ENCODE measurements at places on chromosomes 11 and 22.

- no peak for DNase-seq
These were observed 16.4 kb upstream of the MMP7 start for GRCh38 chr11:102546923-102547471.

DNA sequence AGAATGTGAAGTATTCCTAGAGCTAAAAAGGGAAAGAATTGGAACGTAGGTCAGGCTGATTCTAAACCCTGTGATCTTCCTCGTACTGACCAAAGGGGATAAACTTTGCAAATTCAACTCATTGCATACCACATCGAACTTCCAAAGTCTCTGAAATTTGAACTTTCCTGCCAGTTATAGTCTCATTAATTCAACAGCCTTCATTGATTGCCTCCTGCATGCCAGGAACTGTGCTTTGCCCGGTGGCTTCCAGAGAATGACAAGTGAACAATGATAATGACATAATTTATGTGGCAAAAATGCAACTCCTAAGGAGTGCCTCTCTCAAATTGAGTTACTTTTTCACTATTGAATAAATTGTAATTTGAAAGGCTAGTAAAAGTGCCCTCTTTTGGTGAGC lies 107.7 kb upstream of the LDLRAD3 start:
- no peak for DNase-seq

GRCh38 chr11:76831686-76832310 lies 28.9 kb upstream of the ACER3 start:
- no peak for DNase-seq

DNA sequence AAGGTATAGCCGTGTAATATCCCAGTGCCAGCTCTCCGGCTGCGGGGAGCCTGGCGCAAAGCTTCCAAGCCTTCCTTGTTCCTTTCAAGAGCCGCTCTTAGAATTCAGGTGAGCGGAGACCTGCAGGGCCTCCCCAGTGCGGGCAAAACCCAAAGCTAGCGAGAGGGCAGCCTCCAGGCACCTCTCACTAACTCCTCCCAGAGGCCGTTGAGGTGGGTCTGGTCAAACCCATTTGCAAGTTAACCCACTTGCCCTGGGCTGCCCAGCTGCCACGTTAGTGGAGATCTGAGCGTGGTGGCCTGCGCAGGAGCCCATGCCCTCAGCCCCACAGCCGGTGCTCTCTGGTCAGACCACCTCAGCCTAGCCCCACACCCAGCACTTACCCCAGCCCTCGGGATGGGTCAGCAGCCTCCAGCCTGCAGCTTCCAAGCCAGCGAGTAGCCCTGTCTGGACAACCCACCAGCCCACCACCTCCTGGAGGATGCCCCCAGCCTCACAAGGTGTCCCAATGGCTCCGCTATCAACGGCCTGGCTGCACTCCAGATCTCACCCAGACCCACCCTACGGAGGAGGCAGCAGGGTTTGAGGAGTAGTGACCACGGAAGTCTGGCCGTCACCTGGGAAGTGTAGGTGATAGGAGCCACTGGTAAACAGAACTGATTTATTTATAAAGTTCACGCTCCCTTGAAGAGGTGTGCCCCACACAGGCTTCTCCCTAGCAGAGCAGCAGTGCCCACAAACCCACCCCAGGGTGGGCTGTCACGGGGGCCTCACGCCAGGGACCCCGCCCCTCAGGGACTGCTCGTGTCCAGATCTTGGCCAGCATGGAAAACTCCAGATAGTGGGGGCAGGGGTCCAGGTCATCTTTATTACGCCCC lies 2.3 kb downstream of the ASCL2 start:
- no peak for DNase-seq

- DNase-seq, result no peak
These were observed 15.5 kb downstream of the NTM start for GRCh38 chr11:131385763-131386390.

- no peak for DNase-seq
These were observed 245.7 kb upstream of the CTSC start for GRCh38 chr11:88583251-88583650.

- DNase-seq, result no peak
These were observed 94.5 kb downstream of the JRKL start for GRCh38 chr11:96484361-96484760.

GRCh38 chr11:19344661-19345518 lies 104.1 kb upstream of the E2F8 start:
- no peak for DNase-seq

- DNase-seq, result no peak
These were observed 7.0 kb downstream of the KIRREL3 start for GRCh38 chr11:126993599-126993998.

- DNase-seq, result no peak
These were observed 6.2 kb downstream of the DUSP8 start for GRCh38 chr11:1565904-1566247.

- DNase-seq, result no peak
These were observed 83.7 kb downstream of the MYO7A start for GRCh38 chr11:77211594-77212251.

- no peak for DNase-seq
These were observed at the start of gene CCDC83 for GRCh38 chr11:85855341-85855656. Gene CCDC83 (plus strand): TSS chr11:85855383. CDS start chr11:85865124, 9,741 bp downstream.

DNA sequence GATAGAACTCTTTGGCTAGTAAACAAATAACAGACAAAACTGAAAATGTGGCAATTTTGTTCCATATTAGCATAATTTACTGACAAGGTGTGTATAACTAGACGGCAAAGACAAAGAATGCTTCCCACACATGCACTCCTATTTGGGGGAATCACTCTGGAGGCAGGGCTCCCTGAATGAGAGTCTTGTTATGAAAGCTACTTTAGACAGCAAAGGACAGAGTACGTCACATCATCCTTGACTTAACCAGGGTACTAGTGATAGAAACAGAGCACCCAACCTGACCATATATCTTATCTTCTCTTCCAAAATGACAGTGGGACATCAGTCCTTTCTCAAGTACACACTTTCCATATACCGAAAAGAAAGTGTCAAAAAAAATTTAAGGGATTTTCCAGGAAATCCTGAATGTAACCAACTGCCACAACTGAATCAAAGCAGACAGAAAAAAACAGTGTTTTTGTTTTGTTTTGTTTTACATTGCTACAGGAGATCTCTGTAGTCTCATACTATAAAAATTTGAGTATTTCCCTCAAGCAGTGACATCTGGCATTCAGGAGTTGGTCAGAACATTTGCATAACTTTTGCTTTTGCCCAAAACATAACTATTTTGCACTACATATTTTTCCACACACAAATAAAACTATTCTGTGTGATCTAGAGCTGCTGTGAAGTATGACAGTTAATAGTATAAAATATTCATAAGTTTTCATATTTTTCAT lies 98.9 kb downstream of the ARHGAP20 start:
- DNase-seq, result no peak

Data from HT1080 (cell line).